RPMI8226 (cell line): ENCODE measurements at places on chromosomes 16 and 17.

- DNase-seq = no peak
Measured at GRCh38 chr16:17219991-17220390, 250.8 kb downstream of the XYLT1 start.

GRCh38 chr16:28162326-28162877 is 49.4 kb downstream of the XPO6 start:
- DNase-seq = no peak

- DNase-seq = no peak
Measured at GRCh38 chr17:59353936-59354755, 22.7 kb downstream of the YPEL2 start.

- no peak for DNase-seq
Measured at GRCh38 chr16:9107025-9107970, 15.9 kb downstream of the HAPSTR1 start.

- peak; percentile 35 for DNase-seq
Measured at GRCh38 chr16:69340095-69340644, 598 bp downstream of the NIP7 start.

GRCh38 chr16:5615868-5616642 is 518.5 kb upstream of the EEF2KMT start:
- DNase-seq = peak; percentile 75

GRCh38 chr16:75486676-75487313 is 8.4 kb downstream of the CHST6 start:
- no peak for DNase-seq

DNA sequence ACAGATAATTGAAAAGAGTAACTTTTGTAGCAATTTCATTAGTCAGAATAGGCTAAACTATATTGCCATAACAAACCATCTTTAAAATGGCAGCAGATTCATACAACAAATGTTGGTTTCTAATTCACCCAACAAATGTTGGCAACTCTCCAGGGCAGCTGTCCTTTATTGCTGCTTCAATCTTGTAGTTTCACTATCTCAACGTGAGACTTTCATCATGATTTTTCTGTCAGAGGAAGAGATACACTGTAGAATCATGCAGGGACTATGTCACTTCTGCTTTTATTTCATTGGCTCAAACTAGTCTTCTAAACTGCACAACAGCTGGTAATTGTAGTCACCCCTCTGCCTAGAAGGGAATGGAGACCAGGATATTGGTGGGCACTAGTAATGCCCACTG is 174.2 kb downstream of the TANC2 start:
- peak; percentile 86 for DNase-seq

GRCh38 chr16:27103954-27104353 is 37.2 kb downstream of the C16orf82 start:
- DNase-seq = no peak

GRCh38 chr17:58357312-58358297 is 5.6 kb upstream of the SUPT4H1 start:
- DNase-seq = no peak

GRCh38 chr16:85853547-85854545 is 45.1 kb upstream of the IRF8 start:
- DNase-seq = no peak

GRCh38 chr17:41052566-41052965 is 2.5 kb downstream of the KRTAP2-2 start:
- DNase-seq = no peak

DNA sequence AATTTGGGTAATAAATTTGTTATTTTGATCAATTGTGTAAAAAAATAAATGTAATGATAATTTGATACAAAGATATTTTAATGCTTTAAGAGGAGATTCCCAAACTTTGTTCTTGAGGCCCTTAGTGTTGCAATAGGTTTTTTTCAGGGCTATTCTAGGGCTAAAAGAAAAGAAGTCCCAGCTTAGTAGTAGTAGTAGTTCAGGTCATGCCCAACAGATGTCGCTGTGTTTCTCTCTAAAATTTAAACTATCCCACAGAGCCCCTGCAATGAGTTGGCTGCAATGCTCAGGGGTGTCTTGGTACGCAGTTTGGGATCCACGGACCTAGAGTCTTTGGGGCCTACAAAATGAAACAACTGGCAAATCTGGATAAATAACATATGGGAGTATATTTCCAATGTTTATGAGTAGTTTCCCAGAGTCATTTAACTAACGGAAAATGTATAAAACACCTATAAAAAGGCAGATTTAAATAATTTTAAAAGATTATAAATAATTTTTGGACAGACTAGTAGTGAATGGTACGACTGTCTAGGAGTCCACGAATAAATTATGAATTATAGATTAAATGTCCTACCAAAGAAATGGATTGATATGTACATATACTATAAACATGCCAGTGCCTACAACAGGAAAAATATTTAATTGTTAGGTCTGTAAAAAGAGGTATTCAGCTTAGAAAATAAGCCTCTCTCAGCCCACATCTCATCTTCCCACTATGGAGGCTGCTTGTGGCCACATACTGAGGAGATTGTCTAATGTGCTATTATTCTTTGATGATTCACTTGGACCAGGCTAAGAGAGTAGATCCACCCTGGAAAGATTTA is 228.5 kb upstream of the PMFBP1 start:
- peak; percentile 52 for DNase-seq

- no peak for DNase-seq
Measured at GRCh38 chr17:29927546-29927945, 2.5 kb downstream of the SSH2 start.

DNA sequence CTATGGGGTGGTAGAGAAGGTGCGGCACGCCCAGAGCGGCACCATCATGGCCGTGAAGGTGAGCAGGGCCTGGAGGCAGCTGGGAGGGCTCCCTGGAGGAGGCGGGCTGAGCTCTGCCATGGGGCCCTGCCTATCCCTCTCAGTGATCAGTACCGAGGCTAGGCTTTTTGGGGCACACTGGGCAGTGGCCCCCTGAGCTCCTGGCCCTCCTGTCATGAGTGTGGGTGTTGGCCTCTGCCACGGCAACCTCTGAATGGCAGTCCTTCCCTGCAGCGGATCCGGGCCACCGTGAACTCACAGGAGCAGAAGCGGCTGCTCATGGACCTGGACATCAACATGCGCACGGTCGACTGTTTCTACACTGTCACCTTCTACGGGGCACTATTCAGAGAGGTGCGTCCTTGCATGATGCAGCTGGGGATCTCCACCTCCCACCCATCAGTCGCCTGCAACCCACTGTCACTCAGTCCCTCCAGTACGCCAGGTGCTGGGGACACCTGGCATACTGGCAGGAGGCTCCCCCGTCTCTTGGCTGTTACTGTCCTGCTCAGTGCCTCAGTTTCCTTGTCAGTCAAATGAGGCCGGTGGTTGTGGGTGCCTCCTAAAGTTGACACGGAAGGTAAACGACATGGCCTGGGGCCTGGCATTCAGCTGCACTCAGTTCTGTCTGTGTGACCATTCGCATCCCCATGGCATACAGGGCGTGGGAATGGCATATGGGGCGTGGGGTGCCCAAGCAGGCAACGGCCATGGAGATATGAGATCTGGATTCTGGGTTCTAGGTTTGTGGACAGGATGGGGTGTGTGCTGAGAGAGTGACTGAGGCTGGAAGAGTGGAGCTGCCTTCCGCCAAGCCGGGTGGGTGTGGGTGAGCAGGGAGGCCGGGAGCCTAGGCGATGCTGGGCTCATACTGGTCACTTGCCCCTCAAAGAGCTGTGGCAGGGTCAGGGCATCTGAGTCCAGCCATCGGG is 16.4 kb downstream of the MAP2K3 start:
- peak; percentile 49 for DNase-seq

GRCh38 chr16:52056259-52056658 is 490.7 kb downstream of the TOX3 start:
- DNase-seq = no peak

DNA sequence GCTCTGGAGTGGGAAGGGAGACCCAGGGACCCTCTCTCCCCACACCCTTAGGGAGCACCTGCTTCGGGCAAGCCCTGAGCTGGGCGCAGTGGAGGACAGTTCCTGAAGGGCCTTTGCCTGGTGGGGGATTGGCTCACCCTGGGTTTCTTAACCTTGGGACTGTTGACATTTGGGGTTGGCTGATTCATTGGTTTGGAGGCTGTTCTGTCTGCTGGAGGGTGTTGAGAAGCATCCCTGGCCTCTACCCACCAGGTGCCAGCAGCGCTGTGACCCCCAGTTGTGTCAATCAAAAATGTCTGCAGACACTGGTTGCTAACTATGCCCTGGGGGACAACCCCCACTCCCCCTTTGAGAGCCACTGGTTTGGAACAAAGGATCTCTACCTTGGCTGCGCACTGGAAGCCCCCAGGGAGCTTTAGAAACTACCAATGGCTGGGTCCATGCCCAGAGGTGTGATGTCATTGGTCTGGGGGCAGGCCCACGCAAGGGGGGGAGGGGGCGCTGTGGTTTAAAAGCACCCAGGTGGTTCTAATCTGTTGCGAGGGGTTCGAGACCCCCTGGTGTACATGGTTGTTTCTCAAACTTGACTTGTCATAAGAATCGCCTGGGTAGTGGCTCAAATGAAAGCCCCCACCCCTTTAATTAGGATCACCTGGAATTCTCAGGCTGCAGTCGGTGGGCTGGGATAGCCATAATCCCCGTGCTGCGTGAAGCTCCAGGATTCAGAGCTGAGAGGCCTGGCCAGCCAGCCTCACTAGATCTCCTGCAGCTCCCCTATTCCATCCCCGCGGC is 151.9 kb upstream of the GSE1 start:
- no peak for DNase-seq
